Kidney capillary endothelial cell (primary cell): ENCODE measurements at places on chromosomes 13 and 19.
A peak's percentile ranks its signal among the peaks of the same experiment; 100 is the strongest.

GRCh38 chr13:75492389-75492788 is 10.4 kb upstream of the TBC1D4 start:
- DNase-seq: no peak

DNA sequence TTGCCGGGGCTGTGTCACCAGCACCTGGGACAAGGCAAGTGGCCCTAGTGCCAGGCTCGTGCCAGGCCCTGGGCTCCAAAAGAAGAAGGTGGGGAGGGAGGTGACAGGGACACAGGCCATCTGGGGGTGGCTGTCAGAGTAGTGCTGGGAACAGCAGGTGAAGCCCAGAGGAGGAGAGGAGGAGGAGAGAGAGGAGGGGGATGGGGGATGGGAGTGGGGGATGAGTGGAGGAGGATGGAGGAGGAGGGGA is 18.7 kb downstream of the LSM4 start:
- DNase-seq: no peak

GRCh38 chr19:38417146-38417543 is 8.9 kb downstream of the RASGRP4 start:
- DNase-seq: no peak

GRCh38 chr13:71240911-71241310 is 626.1 kb downstream of the DACH1 start:
- peak; percentile 55 for DNase-seq

GRCh38 chr19:2577722-2578335 is 101.9 kb downstream of the GADD45B start:
- no peak for DNase-seq

DNA sequence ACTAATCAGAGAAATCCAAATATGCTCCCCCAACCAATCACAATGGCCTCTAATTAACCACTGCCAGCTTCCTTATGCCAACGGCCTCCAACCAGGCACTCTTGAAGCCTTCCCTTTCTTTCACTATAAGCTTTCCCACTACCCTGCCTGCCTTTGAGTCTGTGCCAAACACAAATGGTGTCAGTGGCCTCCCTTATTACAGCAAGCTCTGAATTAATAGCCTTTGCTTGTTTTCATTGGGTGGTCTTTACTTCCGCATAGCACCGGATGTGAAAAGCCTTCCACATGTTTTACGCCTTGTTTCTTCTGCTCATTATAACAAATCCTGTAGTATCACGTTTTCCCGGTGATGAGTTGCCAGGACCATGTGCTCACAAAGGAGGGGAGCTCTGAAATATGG is 1.4 kb upstream of the EDDM13 start:
- no peak for DNase-seq

DNA sequence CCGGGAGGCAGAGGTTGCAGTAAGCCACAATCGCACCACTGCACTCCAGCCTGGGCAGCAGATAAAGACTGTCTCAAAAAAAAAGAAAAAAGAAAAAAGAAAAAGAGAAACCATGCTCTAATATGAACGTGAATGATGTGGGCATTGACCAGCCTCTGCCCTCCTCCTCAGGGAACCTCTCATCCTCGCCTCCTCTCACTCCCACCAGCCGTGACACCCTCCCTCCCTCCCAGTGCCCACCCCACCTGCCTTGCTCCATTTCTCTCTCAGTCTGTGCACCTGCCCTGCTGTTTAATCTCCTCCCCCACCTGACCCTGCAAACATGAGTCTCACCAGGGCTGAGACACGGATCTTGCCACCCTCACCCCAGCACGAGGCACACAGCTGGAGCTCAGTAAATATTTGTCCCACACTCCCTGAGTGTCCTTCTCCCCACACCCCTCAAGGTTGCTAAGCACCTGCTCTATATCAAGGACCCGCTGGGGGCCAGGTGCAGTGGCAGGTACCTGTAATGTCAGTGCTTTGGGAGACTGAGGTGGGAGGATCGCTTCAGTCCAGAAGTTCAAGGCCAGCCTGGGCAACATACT is 7.5 kb upstream of the BCAT2 start:
- DNase-seq: no peak

DNA sequence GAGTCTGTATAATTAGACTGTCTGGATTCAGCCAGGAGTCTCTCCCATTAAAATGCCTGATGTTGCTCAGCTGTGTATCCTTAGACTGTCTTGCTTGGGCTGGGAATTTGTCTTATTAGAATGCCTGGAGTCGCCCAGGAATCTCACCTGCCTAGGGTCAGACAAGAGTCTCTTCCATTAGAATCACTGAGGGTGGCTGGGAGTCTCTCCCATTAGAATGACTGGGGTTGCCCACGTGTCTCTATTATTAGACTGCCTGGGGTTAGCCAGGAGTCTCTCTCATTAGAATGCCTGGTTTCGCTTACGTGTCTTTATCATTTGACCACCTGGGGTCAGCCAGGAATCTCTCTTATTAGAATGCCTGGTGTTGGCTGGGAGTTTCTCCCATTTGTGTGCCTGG is 1450.0 kb downstream of the UQCRFS1 start:
- DNase-seq: no peak

GRCh38 chr13:21243045-21243897 is 66.8 kb downstream of the MRPL57 start:
- no peak for DNase-seq

DNA sequence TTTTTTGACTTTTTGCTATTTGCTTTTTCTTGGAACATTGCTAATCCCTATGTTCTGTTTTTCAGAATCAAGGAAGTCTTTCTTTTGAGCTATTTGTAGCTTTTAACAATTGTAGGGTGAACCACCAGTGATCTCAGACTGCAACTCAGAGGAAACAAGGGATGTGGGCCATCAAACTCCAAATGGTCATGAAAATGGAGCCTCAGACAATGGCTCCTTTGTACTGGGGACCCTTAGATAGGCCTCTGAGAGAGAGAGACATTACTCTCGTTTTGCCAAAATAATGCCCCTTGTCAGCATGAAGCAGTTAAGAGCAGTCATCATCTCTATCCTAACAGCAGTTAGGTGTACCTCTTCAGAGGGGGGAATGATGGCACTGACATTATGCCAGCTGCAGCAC is 56.4 kb upstream of the GJB6 start:
- DNase-seq: no peak

- no peak for DNase-seq
These were observed at the start of gene HTR2A for GRCh38 chr13:46896341-46897137. HTR2A (minus strand) TSS chr13:46897053; CDS start chr13:46895906, 1,147 bp downstream.

DNA sequence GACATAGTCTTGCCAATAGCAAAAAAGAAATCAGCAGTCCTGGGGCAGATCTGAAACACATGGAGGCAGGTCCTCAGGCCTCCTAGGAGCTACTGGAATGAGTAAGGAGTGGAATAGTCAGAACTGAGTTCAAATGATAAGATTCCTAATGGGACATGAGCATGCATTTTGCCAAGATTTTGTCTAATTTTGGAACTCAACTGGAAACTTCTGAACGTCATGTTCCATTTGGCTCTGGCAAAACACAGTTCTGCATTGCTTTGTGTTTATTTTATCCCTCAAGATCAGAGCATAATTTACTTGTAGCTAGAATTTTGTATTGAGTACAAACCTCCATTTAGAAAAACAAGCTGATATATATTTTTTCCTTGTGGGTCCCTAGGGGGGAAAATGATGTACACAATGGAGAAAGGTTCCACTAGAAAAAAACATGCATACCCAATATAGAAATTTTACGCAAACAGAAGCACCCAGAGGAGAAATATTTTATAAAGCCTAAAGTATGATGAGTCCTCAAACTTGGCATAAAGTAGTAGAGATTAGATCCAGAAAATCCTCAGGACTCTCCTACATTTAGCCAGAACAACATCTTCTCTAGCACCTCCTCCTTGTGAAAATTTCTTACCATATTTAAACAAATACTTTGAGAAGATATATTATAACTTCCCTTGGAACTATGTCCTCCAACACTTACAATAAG is 149.0 kb upstream of the SERP2 start:
- no peak for DNase-seq

DNA sequence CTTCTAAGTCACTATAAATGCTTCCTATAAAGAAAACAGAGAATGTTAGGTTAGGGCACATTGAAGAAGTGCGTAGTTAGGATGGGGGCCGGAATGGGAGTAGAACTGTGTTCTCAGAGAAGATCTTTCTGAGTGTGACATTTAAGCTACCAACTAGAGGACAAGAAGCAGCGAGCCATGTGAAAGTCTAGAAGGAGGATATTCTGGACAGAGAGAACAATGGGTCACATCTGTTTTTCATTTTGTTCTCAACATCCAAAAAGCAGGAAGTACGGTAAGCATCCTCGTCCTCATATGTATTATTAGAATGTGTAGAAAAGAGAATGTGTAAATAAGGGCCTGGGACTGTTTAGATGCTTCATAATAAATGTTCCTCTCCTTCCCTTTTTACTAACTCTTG is 44.5 kb upstream of the PARP4 start:
- DNase-seq: no peak

DNA sequence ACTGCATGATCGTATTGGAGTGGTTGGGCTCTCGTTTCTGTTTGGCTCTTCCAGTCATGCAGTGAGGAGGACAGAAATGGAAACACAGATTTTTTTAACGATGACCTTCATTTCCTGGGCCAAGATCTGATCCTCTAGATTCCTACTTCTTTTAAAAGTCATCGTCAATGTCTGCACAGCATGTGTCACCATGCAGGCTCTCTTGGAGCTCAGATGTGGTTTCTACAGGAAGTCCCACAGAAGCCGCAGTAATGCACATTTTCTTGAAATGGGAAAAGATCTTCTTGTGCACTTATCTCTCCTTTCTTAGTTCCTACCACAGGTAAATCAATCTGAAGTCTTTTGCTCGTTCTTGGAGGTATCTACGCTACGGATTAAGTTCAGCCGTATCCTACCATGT is 626.9 kb downstream of the EFNB2 start:
- DNase-seq: no peak

DNA sequence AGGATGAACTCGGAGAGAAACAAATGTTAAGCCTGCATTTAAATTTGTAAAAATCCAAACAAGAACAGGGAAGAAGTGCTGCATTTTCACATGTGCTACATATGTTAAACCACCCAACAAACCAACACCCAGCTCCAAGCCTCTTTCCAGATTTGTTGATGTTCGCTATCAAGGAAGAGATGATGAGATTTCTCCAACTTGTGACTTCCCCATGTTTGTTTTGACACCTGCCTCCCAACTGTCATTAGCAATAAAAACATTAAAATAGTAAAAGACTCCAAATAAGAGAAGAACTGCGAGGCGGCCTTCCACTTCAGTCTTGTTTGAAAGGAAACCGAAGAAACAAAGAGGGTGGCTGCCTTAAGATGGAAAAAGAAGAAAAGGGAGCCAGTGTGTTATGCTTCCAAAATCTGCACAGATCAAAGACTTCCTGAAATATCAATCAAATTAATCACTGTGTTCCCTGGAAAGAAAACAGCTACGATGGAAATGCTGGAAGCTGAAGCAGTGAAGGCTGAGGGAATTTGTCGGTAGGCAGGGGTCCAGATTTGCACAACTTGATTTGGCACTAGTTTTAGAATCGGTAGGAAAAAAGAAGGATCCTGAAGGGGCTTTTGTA is 14.0 kb upstream of the GGACT start:
- DNase-seq: no peak

DNA sequence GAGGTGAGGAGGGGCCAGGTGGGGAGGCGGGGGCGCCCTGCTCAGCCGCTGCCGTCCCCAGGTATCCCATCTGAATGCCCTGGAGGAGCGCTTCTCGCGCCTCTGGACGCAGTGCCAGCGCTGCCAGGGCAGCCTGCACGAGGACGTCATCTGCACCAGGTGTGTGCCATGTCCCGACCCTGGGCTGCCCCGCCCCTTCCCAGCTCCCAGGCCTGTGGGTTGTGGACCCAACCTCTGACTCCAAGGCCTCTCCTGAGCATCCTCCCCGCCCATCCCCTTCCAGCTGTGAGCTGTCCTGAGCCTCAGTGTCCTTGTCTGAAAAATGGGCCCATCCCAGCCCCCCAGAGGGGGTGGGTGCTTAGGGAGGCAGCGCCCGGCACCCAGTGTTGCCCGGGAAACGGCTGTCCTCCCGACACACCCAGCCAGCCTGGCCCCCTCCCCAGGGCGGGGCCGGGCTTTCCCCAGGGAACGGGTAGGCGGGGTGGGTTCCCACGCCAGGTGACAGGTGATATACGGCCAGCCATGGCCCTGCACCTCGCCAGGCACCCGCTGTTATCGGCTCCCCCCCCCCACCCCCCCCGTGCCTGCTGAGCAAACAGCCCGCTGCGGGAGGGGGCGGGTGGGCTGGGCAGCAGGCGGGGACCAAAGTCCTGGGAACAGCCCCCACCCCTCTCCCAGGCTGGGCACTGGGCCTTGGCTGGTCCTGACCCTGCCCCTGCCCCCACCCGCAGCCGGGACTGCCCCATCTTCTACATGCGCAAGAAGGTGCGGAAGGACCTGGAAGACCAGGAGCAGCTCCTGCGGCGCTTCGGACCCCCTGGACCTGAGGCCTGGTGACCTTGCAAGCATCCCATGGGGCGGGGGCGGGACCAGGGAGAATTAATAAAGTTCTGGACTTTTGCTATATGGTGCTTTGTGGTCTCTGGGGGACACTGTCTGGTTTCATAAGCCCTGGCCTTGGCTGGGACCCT is 1.3 kb upstream of the SPIB start:
- no peak for DNase-seq

DNA sequence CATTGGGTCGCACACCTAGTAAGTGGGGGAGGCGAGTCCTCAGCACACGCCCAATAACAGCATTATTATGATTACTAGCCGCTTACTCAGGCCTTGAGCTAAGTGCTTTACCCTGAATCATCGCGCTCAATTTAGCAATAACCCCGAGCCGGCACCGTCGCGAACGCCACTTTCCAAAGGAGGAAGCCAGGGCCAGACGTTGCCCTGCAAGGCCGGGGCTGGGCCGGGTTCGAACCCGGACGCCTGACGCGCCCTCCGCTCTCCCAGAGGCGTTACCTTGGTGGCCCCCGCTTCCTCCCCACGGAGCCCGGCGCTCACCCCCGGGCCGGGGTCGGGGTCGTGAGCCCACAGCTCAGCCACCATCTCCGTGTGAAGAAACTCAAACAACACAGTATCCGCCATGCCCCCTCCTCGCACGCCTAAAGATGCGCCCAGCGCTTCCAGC is at the start of gene TRAPPC6A:
Gene TRAPPC6A (minus strand): TSS at position 421 of the 445 bp plus-strand sequence. CDS start 19 bp downstream, at position 402.
- peak; percentile 68 for DNase-seq

- DNase-seq: no peak
These were observed 787 bp downstream of the ZNF580 start for GRCh38 chr19:55641426-55642152.

GRCh38 chr13:19984430-19985218 is 26.1 kb downstream of the ZMYM2 start:
- peak; percentile 28 for DNase-seq

GRCh38 chr19:6891761-6892385 is 4.5 kb downstream of the ADGRE1 start:
- no peak for DNase-seq
